Stimulated activated CD8-positive, alpha-beta memory T cell treated with anti-CD3 and anti-CD28 coated beads, Interleukin-4, amount 100 ng/mL, for 1 hour (primary cell): ENCODE measurements at places on chromosomes 5 and 9.

DNA sequence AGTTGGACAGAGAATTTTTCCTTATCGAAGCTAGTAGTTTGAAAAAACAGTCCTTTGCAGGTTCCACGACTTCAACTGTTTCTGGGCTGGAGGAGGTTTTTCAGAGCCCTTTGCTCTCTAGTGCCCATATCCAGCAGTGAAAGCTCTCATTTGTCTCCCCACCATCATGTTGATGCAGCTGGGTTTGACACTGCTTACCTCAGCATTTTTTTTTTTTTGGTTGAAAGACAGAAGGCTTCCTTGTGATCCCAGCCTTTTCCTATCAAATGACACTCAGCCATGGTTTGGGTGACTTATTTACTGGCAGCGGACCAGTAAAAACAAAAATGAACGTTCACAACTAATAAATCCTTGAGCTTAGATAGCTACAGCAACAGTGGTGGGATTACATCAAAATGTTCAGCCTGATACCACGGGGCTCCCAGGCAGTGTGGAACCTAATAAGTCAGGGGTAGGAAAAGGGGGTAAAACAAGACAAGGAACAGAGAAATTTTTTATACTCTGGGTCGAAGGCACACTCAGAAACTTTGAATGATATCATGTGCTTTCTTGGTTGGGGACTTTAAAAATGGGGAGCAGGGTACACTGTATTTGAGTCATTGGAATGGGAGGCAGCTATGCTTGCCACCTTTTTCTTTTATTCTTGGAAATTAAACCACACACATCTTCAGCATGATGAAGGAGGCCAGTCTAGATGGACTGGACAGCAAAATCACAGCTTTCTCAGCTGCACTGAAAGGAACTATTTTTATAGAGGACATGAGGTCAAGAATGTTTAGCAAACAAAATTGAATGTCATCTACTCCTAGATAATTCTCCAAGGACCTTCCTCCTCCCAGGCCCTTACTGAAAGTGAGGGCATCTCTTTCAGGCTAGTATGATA is 308.9 kb upstream of the MPDZ start:
- no peak for DNase-seq

DNA sequence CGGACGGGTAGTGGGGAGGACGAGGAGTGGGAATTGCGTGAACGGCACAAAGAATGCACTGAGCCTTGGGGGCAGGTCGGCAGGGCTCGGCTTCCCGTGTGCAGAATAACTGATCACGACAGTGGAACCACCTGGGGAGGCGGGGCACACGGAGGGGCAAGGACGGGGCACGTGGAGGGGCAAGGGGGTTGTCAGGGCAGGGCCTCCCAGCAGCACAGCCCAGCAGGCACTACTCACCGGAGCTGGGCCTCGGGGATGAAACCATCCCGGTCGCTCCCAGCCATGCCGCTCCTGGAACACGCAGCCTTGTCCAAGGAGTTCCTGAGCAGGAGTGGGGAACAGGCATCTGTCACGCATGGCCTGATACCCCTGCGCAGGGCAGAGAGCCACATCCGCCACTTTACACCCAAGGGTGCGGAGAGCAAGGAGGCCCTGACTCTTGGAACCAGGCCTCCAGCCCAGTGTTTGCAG is 33.4 kb downstream of the SARDH start:
- no peak for DNase-seq

DNA sequence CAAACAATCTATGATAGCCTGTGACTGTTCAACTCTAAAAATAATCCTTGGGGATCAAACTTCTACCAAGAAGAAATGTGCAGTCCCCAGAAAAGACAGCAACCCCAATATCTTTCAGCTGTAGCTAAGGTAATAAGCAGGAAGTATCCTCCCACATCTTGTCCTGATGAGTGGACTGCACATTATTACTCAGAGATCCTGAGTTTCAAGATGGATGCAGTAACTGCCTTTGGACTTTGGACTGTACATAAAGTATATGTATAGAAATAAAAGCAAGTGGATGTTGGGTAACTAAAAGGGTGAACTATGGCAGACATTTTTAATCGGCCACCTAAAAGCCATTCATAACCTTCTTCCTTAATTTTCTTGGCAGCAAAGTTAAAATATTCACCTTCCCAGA is 45.1 kb downstream of the SMIM23 start:
- no peak for DNase-seq

- DNase-seq = no peak
Measured at GRCh38 chr5:142753116-142753631, 17.0 kb upstream of the ARHGAP26 start.

DNA sequence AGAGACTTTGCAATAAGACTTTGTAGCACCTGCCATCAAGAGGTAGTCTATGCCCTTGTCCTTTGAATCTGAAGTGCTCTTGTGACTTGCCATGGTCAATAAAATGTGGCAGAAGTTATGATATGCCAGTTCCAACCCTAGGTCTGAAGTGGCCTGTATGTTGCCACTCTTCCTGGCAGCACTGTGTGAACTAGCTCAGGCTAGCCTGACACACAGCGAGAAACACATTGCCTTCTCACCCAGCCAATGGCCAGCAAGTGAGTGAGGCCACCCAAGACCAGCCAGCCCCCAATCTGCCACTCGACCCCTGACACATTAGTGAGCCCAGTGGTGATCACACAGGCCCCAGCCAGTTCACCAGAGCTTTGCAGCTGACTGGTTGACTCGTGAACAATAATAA is 52.7 kb upstream of the OSMR start:
- DNase-seq = no peak

DNA sequence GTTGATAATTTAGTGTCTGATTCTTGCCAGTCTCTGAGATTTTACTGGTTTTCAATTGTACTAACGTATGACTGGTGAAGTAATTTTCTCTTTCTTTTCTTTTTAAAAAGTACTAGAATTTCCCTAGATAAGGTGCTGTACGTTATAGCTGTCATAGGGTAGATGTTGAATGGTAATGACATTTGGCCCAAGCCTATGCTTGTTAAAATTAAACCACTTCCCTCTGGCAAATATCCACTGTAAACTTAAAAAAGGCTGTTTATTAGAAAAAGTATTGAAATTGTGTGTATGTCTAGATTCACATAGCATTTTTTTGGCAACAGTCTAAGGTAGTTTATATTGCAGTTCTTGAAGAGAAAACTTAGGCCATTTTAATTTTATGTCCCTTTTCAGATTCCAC is 97.6 kb downstream of the NNT start:
- DNase-seq = no peak

- no peak for DNase-seq
Measured at GRCh38 chr9:120475341-120475740, 104.6 kb downstream of the CDK5RAP2 start.

DNA sequence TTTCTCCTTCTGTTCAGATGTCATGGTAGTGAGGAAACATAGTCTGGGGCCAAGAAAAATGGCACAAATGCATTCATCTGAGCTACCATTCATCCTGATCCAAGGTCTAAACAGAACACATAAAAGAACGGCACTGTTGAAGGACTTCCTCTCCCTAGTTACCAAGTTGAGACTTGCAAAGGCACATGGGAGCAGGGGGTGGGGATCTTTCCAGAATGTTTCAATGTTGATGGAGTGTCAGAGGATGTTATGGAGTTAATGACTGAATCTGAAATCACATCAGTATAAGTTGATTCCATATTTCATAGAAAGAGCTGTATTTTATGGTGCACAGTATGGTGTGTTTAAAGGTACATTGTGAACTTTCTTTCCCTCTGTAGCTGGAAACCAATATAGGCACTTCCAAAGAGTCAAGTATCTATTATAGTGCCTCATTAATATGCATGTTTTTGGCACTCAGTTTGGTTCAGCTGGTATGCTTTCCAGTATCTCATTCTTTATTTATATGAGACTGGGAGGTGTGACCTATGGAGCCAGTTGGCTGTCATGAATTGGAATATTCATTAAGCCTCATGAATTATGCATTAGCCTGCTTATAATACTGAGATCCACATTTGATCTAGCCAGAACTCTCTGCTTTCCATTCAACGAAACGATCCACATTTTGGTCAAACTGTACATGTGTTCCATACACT is 603.0 kb downstream of the NR2F1-AS1 start:
- DNase-seq = no peak

DNA sequence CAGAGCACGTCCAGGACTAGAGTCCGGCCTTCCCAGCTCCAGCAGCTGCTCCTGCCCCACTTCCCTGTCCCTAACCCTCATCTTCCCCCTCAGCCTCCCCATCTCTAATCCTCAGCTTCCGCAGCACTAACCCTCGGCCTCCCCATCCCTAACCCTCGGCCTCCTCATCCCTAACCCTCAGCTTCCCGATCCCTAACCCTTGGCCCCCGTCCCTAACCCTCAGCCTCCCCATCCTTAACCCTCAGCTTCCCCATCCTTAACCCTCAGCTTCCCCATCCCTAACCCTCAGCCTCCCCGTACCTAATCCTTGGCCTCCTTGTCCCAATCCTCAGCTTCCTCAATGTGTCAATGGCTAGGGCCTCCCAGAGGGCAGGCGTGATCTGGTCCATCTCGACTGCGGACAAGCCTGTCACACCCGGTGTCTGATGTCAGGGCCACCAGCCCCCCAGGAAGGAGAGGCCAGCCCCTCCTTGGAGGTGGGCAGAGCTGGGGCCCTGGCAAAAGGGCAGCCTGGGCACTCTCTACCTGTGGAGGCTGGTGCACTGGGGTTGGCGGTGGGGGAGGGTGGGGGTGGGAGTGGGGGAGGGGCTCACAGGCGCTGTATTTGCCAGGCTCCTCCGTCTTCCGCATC is 1.4 kb downstream of the OBP2B start:
- no peak for DNase-seq

- DNase-seq = no peak
Measured at GRCh38 chr5:112119969-112120368, 299.1 kb downstream of the EPB41L4A start.

DNA sequence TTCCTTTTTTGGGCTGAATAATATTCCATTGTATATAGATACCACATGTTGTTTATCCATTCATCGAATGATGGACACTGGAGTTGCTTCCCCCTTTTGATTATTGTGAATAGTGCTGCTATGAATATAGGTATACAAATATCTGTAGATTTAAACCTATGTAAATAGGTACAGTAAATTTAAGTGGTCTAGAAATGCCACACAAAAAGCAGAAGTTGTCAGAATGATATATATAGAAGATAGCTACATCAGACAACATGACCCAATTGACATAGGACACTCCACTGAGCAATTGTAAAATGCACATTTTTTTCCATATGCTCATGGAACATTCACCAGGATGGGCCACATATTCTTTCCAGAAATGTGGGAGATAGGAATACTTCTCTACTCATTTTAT is 77.6 kb downstream of the SMIM15 start:
- no peak for DNase-seq

GRCh38 chr9:93461821-93462220 is 8.4 kb upstream of the FAM120AOS start:
- no peak for DNase-seq

GRCh38 chr9:127450243-127450760 is 904 bp downstream of the RPL12 start:
- DNase-seq = no peak

DNA sequence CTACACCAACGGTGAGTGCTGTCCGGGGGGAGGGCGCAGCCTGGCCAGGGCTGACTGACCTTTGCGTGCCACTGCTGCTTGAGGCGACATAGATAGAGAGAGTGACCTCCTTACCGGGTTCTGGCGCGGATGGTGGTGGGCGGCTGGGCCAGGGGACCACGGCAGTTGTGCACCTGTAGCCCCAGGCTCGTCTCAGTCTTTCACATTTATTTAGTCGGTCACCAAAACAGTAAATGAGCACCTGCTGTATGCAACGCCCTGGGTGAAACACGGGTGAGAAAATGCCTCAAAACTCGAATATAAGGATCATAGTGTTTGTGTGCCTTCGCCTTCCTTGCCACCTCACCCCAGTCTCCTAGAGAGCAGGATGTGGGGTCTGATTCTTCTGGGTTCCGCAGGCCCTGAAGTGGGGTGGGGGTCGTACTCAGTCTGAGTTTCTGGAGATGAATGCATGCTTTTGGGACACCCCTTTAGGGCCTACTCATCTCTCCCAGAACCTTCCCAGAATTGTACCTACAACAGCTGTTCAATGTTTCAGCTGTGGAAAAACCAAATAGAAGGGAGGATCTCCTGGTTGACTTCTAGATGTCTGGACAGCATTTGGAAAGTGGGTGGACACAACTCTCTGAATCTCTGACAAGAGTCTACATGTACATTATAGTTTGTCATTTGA is 714 bp downstream of the SEC24A start:
- DNase-seq = no peak

DNA sequence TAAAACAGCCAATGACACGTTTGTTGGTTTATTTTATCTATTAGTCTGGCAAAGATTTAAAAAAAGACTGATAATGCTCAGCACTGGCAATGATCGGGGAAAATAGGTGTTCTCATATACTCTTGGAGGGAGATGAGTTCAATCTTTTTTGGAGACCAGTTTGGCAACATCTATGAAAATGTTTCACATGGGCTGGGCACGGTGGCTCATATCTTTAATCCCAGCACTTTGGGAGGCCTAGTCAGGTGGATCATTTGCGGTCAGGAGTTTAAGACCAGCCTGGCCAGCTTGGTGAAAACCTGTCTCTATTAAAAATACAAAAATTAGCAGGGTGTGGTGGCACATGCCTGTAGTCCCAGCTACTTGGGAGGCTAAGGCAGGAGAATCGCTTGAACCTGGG is 6.8 kb upstream of the ANKRD31 start:
- no peak for DNase-seq

- DNase-seq = no peak
Measured at GRCh38 chr5:103522586-103522985, 40.0 kb downstream of the NUDT12 start.

DNA sequence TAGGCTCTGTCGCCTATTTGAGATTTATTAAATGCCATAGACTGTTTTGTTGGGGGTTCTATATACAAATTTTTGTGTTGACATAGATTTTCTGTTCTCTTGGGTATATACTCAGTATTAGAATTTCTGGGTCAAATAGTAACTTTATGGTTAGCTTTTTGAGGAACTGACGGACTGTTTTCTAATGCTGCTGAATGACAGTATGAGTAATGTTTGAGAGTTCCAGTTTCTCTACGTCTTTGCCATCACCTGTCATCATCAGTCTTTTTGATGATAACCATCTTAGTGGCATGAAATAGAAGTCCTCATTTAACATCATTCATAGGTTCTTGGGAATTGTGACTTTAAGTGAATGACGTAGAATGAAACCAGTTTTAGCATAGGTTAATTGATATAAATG is 60.1 kb downstream of the CCDC171 start:
- DNase-seq = no peak

- DNase-seq = no peak
Measured at GRCh38 chr5:158014372-158014771, 155.4 kb upstream of the CLINT1 start.

- no peak for DNase-seq
Measured at GRCh38 chr5:151661968-151662732, 24.6 kb downstream of the SPARC start.

DNA sequence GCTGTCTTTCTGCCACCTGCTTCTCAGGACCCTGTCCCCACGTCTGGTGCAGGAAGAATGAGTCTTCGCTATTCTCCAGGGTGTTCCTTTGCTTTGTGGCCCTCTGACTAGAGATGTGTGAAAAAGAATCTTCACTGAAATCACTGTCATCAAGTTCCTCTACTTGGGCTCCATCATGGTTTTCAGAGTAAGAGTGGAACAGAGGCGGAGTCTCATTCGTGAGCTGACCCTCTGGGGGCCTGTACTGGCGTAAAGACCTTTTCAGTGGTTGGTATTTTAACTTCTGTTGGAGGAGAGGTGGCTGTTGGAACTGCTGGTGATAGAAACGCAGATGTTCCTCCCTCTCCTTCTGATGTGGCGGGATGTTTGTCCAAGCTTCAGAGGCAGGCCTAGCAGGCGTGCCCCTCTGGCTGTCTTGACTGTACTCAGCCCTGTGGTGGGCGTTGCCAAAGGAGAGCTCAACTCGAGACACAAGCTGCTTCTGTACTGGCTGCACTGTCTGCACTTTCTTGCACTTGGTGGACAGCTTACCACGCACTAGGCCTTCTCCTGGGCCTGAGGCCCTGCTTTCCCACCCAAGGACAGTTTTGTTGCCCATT is 72.0 kb downstream of the KIF24 start:
- no peak for DNase-seq
